ENCODE measurements at places on chromosomes 12 and 14.

- DNase-seq = no peak
These were observed 23.3 kb upstream of the SOCS2 start for GRCh38 chr12:93549174-93549573.

DNA sequence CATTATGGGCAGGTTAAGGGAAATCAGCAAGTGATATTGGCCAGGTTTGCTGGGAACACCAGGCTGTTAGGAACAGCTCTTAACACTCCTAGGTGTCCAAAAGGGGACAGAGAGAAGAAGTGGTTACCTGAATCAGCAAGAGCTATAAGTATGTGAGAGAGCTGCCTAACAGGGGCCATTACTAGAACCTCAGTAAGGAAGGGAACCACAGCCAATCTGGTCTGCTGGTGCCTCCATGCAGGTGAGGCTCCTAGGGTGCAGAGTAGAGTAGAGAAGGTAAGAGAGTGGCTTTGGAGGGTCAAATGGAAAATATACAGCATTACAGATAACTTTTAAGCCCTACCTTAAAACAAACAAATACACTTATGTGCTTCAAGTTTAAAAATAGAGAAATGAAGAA, 36.6 kb upstream of the CCT2 start:
- DNase-seq = no peak

DNA sequence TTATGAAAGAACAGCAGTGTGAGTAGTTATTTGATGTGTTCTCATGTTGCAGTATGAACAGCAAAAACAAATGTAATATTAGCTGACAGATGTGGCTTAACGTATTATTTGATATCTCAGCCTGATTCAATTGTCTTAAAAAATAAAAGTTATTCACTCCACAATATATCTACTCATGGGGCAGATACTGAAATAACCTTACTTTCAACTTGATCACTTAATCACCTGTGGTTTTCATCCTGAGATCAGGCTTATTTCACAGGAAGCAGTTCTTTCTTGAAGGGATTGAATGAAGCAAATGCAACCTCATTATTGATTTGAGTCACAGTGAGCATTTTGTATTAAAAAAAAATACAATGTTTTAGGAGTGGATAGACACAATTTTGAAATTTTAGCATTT, 90.3 kb downstream of the AKAP6 start:
- DNase-seq = no peak

GRCh38 chr14:44170556-44170955, 336.5 kb downstream of the FSCB start:
- no peak for DNase-seq

DNA sequence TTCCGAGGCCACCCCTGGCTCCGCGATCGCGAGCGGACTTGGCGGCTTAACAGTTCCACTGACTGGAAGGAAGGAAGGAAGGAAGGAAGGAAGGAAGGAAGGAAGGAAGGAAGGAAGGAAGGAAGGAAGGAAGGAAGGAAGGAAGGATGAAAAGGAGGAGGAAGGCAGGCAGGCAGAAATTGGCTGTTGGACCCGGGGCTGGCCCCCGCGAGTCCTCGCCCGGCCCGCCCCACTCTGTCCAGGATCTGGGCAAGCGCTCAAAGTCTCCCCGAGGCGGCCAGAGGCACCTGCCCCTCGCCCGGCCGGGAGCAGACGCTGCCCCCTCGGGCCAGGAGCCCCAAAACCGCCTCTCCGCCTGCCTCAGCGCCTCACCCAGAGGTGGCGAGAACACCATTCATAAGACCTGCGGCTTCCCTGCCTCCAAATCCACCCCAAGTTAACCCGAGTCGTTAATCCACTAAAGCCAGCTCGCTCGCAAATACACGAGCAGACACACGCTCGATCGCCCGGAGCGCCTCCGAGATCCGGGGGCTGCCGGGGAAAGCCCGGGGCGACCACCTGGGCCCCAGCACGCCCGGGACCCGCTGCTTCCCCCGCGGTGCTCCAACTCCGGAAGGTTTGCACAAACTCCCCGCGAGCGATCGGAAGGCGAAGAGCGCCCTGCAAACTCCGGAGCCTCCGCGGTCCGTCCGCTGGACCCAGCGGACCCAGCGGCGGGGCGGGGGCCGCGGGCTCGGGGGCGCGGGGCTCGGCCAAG, 844 bp downstream of the DPF3 start:
- DNase-seq = no peak

DNA sequence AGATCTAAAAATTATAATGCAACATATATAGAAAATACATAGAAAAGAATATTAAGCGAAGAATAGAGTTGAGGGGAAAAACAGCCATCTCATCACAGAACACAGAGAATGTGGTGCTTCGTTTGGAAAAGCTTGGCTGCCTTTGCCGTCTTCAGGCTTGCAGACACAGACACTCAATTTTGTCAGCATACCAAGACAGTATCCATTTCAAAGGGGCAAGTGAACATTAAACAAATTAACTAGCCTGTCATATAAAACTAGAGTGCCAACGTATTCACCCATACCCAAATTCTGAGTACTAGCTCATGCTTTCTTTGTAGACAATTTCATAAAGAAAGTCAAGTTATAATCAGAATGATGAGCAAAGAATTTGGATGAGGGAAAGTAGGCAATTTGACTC, 40.5 kb downstream of the DMAC2L start:
- no peak for DNase-seq

GRCh38 chr12:26728205-26729050, 104.6 kb downstream of the ITPR2 start:
- no peak for DNase-seq

DNA sequence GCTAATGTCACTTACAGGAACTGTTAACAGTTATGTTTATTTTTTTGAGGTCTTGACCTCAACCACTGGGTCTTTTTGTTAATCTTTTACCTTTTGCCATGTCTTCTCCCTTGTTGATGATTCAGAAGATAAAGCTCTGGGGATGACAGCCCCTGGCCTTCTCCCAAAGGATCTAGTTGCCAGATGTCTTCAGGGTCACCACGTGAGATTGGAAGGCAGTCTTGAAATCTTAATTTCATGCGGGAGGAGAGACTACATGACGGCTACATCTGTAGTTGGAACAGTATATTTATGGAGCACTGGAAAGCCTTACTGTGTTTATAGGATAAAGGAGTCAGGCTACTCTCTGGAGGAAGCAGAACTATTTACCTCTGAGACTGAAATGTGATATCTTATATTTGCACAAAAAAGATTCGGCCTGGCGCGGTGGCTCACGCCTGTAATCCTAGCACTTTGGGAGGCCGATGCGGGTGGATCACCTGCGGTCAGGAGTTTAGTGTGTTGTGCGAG, 5.6 kb downstream of the MLEC start:
- DNase-seq = no peak

GRCh38 chr12:104716172-104716571, 241.9 kb downstream of the SLC41A2 start:
- no peak for DNase-seq

GRCh38 chr12:98909746-98910145, 264.7 kb downstream of the APAF1 start:
- DNase-seq = no peak

- no peak for DNase-seq
These were observed 127.4 kb downstream of the KTN1 start for GRCh38 chr14:55707365-55707804.

DNA sequence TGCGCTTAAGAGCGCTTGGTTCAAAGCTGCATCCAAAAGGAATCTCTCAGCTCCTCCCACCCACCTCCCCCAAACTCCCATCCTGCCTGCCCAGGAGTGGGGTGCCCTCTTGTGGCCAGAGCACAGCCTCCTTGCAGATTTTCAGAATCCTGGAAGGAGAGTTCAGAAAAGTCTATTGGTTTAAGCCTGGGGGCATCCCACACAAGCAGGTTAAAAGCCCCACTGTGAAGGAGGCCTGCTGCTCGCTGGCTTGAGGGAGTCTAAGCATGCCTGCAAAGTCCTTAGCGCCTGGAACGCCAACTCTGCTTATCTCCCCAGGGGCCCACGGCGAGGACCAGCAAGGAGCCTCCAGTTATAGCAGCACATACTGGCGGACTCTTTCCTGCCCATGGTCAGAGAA, 297.1 kb downstream of the KSR2 start:
- DNase-seq = no peak

Data from stimulated activated CD8-positive, alpha-beta memory T cell treated with anti-CD3 and anti-CD28 coated beads, Interleukin-2, amount 100 ng/mL, for 1 hour (primary cell).